ENCODE measurements at places on chromosomes 7 and 10.

DNA sequence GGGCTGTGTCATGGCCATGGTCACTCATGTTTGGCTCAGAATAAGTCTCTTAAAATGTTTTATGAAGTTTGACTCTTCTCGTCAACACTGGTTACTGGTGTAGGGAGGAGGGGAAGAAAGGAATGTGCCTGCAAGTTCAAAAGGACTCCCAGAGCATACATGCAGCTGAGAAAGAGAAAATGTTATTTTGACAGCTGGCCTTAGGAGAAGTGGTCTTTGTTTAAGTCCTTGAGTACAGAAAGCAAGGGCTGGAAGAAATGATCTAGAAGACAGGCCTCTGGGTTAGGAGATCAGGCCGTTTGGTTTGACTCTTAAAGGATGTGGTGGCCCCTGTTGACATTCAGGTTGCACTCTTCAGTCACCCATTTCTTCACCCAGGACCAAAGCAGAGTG, 245.5 kb downstream of the REEP3 start:
- no peak for DNase-seq

DNA sequence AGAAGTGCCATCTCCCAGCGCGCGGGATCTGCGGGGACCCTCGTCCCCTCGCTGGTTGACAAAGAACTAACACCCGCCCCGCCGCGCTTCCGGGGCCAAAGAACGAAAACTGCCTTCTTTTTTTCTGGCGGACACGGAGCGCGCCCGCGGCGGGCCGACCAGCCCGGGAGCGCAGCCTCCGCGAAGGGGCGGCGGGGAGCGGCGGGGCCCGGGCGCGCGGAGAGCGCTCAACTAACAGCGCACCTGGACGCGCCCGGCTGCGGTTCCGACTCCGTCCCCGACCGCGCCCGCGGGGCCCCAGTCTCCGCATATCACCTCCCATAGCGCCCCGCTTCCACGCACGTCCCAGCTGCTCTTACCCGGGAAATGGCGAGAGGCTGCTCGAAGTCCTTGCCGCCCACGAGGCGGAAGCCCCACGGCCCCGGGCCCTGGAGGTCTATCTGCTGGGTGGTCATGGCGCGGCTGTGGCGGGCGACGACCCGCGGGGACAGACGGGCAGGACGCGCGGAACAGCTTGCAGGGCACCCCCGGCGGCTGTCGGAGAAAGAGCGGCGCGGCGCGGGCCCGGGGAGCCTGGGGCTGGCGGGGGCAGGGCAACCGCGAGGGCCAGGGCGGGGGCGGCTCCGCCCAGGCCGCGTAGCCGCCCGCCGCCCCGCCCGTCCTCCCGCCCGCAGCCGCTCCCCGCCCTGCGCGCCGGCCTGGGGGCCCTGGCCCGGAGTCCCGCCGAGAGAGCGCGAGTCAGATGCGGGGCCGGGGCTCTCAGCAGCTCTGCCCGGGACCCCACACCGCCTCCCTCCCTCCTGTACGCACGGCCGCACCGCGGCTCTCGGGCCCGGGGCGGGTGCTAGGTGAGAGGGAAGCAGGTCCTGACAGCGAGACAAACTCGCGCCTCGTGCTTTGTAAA, at the start of gene PDLIM1:
PDLIM1 (minus strand) TSS at position 543 of the 904 bp plus-strand sequence; CDS start at position 455, 88 bp downstream.
- DNase-seq = peak; percentile 89

- DNase-seq = no peak
These were observed 12.4 kb upstream of the SRRM3 start for GRCh38 chr7:76189276-76189675.

DNA sequence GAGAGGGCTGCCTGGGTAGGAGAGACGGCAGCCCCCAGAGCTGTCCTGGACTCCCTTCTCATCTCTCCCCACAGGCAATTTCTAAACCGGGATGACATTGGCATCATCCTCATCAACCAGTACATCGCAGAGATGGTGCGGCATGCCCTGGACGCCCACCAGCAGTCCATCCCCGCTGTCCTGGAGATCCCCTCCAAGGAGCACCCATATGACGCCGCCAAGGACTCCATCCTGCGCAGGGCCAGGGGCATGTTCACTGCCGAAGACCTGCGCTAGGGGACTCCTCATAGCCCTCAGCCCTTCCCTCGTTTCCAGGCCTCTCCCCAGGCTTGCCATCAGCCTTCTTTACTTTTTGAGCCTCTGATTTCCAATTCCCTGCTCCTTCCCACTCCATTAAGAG, 2.6 kb downstream of the ATP6V1F start:
- no peak for DNase-seq

- no peak for DNase-seq
These were observed 101.2 kb downstream of the DNMBP start for GRCh38 chr10:99908512-99908911.

DNA sequence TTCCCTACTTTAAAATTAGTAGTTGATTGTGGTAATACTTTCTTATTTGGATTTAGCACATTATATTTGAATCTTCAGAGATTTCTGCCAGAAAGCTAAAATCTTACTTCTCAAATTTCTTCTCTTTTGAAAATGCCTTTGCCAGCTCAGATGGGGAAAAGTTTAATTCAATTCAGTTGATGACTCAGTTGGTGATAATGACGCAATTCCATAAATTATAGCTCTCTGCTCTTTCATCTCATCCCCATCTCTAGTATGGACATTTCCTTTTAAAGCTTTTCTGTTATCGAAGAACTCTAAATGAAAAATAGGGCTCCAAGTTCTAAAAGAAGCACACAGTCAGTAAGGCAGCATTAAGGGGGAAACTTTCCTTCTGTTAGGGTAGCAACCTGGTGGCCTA, 25.5 kb downstream of the RNLS start:
- DNase-seq = no peak

GRCh38 chr10:52779541-52780390, 7.2 kb upstream of the MBL2 start:
- DNase-seq = no peak

- no peak for DNase-seq
These were observed 11.6 kb downstream of the FRG2B start for GRCh38 chr10:133614830-133615580.

- no peak for DNase-seq
These were observed 76.0 kb downstream of the CXCL12 start for GRCh38 chr10:44308935-44309334.

- DNase-seq = peak; percentile 65
These were observed 250.9 kb downstream of the MAD1L1 start for GRCh38 chr7:1981878-1982230.

DNA sequence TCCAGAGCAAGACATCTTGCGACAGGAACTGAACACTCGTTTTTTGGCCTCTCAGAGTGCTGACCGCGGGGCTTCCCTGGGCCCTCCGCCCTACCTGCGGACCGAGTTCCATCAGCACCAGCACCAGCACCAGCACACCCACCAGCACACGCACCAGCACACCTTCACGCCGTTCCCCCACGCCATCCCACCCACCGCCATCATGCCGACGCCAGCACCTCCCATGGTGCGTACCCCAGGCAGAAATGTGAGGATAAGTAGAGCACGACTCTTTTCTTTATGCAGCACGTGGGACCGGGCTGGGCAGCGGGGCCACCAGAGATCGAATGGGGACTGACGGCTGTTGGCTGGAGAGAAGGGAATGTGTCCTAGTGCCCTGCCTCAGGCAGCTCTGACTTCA, 365.8 kb upstream of the GALNT17 start:
- no peak for DNase-seq

DNA sequence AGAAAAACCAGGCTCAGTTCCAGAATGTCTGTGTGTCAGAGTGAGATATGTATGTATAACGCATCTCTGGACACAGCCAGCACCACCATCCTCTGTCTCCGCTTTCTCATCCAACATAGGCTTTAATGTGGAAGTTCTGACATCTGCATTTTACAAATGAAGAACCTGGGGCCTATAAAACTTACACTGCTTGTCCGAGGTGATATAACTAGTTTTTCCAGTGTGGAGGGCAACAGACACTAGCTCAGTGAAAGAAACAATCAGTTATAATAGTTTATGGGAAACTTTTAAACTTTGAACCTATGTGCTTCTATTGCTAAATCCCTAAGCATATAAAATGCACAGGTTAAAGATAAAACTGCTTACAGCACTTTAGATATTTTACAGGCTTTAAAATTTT, 208.7 kb downstream of the CRPPA start:
- DNase-seq = no peak

DNA sequence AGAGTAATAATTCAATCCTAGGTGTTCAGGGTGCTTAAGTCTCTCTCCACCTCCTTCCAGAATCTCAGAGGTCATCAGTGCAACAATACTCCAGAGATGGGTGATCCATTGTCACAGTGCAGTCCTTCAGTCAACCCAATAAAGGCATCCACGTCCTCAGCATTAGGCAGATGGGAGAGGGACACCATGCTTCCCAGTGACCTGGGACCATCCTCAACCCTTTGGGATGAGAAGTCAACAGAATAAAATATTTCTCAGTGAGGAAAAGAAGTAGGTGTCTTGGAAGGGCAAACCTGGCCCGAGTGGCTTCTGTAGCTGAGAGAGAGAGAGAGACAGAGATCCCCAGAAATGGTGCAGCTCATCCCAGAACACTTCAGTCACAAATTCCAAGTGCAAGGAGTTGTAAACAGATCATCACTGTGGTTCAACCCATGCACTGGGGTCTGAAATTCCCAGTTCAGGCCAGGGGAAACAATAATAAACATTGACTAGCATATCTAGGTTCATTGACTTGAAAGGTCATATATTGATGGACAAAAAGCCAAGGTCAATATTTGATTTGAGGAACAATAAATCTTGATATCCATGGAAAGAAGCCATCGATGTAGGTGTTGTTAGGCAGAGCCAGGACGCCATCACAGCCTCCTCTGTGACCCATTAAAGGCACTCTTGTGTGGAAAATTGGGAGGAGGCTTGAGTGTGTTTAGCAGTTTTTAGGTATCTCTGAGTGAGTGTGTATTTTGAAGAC, 256.0 kb upstream of the ZMIZ1 start:
- no peak for DNase-seq

- DNase-seq = no peak
These were observed 183.7 kb downstream of the SORCS1 start for GRCh38 chr10:106980495-106981451.

GRCh38 chr7:24786941-24787340, 29.7 kb upstream of the GSDME start:
- no peak for DNase-seq

DNA sequence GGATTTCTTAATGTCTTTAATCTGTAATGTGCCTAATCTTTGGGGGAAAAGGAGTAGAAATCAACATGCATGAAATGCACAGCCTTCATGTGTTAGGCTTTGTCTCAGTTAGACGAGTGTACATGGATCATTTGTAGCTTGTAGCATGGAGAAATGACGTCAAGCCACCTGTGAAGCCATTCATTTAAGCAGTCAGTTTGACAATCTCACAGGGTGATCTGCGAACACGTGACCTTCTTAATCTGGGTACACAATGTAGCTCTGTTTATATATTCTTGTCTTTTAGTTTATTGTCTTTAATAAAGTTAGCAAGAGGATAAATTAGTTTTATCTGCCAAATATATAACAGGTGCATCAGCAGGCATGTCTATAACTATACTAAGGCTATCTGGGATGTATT, 351.9 kb upstream of the LRGUK start:
- no peak for DNase-seq

GRCh38 chr7:28685242-28685643, 272.9 kb downstream of the TRIL start:
- peak; percentile 64 for DNase-seq

Data from Right ventricle myocardium inferior (tissue), 1 donor.